ENCODE measurements at places on chromosomes 16 and 17.

DNA sequence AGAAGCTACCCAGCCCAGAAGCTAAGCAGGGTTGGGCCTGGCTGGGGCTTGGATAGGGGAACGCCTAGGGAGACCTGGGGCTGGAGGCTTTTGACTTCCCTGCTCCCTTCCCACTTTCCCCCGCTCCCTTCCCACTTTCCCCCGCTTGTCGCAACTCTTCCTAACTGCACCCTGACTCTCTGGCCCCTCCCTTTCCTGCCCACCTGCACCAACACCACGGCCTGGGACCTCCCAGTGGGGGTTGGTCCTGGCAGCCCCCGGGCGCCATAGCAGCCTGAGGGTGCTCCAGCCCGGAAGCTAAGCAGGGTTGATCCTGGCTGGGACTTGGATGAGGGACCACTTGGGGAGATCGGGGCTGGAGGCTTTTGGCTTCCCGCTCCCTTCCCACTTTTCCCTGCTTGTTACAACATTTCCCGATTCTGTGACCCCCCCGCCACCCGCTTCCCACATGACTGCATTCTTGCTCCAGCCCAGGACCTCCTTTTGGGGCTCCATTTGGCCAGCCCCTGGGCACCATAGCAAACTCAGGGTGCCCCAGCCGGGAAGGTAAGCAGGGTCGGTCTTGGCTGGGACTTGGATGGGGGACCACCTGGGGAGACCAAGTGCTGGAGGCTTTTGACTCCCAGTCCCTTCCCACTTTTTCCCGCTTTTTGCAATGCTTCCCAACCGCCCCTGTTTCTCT, 2287.0 kb downstream of the TP53TG3F start:
- DNase-seq, result no peak

- DNase-seq, result no peak
These were observed 19.0 kb upstream of the ITPRIPL2 start for GRCh38 chr16:19094542-19095365.

GRCh38 chr16:6124136-6124535, 1026.5 kb upstream of the EEF2KMT start:
- no peak for DNase-seq

DNA sequence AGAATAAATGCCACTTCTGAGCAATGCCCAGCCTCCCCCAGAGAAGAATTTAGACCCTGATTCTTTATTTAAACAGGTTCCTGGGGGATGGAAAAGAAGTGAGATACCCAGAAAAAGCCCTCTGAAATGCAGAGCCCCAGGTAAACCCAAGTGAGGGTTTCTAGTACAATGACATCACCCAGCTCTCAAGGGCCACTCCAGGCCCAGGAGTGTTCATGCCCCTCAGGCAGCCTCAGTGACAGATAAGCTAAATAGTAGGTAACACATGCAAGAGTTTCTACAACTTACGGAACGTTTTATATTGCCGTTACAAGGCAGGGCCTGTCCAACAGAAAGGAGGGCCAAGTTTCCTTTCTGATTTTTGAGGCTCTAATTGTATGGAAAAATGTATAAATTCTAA, 683.7 kb upstream of the SALL1 start:
- no peak for DNase-seq

DNA sequence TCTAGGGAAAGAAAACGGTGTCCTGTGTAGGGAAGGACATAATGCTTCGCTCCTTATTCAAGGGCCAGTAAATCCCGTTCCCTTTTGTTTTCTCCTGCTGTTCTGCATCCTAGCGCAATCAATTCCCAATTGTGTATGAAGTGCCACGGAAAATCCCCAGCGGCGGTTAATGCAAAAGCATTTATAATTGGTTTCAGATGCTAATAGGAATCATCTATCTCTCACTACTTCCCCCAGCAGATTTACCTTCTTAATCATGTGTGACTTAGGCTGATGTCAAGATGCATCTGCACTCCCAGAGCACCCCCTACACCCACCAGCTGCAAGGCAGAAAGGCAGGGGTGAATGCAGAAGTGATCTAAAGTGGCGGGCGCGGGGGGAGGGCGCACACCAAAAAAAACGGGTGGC, 32.7 kb upstream of the SSTR2 start:
- DNase-seq, result no peak

GRCh38 chr17:65914784-65915342, 277.1 kb downstream of the CEP112 start:
- no peak for DNase-seq

DNA sequence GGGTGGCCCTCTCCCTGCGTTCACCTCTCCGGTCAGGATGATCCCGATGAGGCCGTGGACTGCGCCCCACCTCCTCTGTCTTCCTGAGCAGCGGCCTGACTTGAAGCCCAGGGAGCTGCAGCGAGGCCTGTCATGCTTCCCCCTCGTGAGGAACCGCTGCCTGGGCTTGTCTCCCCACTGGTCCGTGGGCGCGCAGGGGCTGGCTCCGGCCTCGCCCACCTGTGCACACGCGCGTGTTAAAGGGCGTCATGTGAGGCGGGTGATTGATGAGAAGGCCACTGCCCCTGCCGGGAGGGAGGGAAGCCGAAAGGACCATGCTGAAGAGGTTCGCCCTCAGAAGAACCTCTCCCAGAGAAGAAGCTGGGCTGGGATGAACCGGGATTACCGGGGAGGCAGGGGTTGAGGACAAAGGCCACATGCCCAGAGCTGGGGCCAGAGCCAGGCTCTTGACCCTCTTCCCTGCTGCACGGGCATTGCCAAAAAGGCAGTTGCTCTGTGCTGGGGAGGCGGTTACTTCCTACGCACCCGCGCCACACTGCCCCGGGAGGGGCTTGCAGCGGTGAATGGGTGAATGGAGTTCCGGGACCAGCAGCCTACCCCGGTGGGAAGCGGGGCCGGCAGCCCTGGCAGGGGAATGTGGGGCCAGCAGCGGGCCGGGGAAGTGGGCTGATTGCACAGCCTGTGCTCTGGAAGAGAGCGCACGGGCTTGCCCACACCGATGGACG, 85.9 kb upstream of the GSE1 start:
- no peak for DNase-seq

GRCh38 chr17:28553000-28553505, 629 bp upstream of the UNC119 start:
- no peak for DNase-seq

GRCh38 chr16:16007743-16008111, 58.3 kb downstream of the ABCC1 start:
- DNase-seq, result no peak

GRCh38 chr16:67928561-67929364, 2.9 kb downstream of the CTRL start:
- DNase-seq, result no peak

- DNase-seq, result no peak
These were observed 358.3 kb upstream of the C16orf82 start for GRCh38 chr16:26708428-26708827.

DNA sequence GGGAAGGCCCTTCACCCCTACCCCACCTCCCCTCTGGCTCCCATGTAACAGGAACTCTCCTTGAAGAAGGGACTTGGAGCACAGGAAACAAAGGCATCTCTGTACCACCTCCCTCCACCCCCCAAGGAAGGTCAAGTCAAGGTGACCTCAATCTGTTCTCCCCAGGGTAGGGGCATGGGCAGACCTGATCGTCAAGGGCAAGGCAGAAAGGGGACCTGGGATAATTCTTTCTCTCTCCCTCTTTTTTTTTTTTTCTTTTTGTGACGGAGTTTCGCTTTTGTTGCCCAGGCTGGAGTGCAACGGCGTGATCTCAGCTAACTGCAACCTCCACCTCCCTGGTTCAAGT, 4.3 kb upstream of the STAT5A start:
- no peak for DNase-seq

DNA sequence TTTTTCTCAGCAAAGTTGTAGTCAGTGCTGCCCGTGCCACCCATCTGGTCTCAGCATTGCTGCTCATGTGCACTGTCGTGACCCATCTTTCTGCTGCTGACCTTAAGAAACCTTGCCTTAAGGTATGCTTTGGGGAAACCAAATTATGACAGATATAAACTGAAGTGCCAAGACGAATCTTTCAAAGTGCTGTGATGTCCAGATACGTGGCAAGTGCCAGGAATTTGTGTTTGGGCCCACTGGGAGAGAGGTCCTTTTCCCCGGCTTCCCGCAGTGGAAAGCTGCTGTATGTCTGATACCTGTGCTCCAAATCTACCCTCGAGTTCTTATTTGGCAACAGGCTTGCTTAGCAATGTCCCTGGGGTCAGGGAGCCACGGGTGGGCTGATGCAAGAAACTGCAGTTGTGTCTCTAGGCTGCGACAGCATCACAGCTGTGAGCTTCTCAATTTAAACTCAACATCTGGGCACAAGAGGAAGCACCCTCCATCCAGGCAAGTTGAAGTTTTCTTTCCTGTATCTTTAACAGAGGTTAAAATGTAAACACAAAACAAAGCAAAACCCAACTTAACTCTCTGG, 30.3 kb upstream of the TOX3 start:
- no peak for DNase-seq

DNA sequence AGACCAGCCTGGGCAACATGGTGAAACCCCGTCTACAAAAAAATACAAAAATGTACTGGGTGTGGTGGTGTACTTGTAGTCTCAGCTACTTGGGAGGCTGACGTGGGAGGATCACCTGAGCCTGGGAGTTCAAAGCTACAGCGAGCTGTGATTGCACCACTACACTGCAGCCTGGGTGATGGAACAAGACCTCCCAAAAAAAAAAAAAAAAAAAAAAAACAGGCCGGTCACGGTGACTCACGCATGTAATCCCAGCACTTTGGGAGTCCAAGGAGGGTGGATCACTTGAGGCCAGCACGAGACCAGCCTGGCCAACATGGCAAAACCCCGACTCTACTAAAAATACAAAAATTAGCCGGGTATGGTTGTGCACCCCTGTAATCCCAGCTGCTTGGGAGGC, 12.7 kb upstream of the APPBP2 start:
- DNase-seq, result no peak

GRCh38 chr17:2468270-2468669, 43.4 kb downstream of the METTL16 start:
- no peak for DNase-seq

DNA sequence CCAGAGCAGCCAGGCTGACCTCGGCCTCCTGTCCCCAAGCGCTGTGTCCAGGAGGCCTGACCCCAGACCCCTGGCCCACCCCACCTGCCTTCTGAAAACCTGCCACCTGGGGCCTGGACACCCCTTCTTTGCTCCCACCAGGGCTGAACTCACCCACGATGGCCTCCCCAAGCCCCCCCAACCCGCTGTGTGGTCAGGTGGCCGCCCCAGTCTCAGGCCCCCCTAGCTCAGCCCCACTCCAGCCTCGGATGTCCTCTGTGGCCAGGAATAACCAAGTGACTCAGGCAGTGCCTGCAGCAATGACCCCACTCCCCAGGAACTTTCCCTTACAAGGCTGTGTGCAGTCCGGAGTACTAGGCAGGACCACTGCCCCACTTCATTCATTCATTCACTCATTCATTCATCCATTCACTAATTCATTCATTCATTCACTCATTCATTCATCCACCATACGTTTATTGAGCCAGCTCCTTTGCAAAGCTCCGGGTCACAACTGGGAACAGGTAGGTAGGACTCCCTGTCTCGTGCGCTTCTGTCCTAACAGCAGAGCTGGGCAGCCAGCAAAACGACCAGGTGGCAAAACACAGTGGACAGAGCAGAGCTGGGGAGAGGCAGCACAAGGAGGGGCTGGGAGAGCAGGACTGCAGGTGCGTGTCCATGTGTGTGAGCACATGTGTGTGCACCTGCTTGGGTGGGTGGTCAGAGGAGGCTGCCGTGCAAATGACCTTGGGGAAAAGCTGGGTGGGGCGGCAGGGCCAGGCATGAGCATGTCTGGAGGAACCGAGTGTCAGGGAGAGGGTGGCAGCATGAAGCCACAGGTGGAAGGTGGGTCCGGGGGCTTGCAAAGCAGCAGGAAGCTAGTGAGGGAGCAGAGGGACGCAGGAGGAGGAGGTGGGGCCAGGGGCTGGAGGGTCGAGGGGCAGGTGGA, 75.8 kb upstream of the CBX4 start:
- DNase-seq, result no peak

- no peak for DNase-seq
These were observed 161.5 kb downstream of the FTO start for GRCh38 chr16:53865494-53865863.

DNA sequence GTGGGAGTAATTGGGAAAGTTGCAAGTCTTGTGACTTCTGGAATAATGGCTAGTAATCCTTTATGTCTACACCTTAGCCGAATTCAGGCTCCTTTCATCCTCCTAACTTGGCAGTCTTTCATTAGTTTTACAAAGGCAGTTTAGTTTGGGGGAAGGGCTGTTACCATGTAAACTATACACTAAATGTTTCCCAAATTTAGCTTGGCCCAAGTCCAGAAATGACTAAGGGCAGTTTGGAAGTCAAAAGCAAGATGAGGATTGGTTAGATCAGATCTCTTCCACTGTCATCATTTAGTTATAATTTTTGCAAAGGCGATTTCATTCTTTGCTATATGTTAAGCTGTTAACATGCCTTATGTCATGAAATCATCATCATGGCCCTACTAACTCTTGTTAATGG, 115.4 kb upstream of the CACNG3 start:
- DNase-seq, result no peak

DNA sequence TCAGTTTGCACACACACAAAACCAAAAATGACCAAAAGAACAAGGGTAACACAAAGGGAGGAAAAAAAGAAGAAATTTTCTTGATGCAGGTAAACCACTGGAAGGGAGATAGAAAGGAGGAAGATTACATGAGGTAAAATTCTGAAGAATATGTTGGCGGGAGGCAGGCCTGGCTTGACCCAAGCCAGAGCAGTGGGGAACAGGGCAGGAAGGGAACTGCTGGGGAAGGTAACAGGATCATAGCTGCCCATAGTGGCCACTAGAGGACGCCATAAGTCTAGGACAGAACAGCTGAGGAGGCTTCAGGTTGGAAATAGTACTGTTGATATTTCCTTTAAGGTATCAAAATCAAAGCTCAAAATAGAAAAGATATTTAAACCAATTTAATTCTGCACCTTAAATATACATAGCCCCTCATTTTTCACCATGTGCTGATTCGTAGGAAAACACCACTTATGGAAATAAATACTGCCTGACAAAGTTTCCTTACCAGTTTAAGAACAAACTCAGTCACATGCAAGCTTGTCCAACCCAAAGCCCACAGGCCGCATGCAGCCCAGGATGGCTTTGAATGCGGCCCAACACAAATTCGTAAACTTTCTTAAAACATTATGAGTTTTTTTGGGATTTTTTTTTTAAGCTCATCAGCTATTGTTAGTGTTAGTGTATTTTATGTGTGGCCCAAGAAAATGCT, 15.5 kb downstream of the VPS35 start:
- DNase-seq, result peak; percentile 55

DNA sequence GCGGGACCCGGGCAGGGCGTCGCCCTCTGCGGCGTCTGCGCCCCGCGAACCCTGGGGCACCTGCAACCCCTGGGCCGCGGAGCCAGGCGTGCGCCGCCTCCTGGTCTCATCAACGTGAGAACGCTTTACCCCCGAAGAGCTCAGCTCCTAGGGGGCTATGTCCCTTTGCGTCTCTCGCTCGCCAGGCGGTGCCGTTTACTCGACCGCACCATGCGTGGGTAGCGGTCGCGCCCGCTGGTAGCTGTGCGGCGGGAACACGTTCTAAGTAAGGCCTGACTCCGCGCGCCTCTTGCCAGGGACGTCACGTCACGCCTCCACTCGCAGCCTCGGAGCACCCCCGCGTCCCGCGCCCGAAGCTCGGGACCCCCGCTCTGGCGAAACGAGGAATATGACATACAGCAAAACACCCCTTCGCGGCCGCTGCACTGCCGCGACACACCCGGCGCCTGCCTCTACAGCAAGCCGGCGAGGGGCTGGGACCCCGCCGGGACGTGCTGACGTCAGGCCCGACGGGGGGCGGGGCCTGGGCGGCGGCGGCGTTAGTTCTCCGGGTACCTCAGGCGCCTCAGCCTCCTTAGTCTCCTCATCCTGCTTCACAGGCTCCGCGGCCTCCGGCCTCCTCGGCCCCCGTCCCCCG, at the start of gene RAB11FIP3:
TSS of gene RAB11FIP3 (plus strand) at position 568 of the 637 bp plus-strand sequence. CDS start 358 bp downstream, outside the sequence.
- DNase-seq, result peak; percentile 63

Measured in SW 1271 (cell line).